ENCODE measurements at places on chromosomes 5 and 9.
A peak's percentile ranks its signal among the peaks of the same experiment; 100 is the strongest.

DNA sequence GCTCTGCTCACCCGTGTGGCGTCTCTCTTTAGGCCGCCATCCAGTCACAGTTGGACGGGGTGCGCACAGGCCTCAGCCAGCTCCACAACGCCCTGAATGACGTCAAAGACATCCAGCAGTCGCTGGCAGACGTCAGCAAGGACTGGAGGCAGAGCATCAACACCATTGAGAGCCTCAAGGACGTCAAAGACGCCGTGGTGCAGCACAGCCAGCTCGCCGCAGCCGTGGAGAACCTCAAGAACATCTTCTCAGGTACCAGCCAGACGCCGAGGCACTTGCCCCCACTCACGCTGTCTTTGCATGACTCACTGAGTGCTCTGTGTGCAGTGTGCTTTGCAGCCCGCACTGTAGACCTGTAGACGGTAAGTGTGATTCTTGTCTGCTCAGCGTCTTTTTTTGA lies 4.5 kb downstream of the EXOC3 start:
- DNase-seq = no peak

- no peak for DNase-seq
Measured at GRCh38 chr5:14598225-14598624, 16.6 kb downstream of the OTULINL start.

- no peak for DNase-seq
Measured at GRCh38 chr5:171647043-171647903, 138.3 kb upstream of the SMIM23 start.

GRCh38 chr5:26833596-26833995 lies 204.8 kb downstream of the CDH9 start:
- no peak for DNase-seq

- peak; percentile 61 for DNase-seq
Measured at GRCh38 chr5:16456103-16456832, 9.3 kb downstream of the ZNF622 start.

GRCh38 chr5:3352711-3353110 lies 242.9 kb upstream of the IRX1 start:
- DNase-seq = no peak

GRCh38 chr9:112021742-112022141 lies 125.1 kb downstream of the UGCG start:
- no peak for DNase-seq

DNA sequence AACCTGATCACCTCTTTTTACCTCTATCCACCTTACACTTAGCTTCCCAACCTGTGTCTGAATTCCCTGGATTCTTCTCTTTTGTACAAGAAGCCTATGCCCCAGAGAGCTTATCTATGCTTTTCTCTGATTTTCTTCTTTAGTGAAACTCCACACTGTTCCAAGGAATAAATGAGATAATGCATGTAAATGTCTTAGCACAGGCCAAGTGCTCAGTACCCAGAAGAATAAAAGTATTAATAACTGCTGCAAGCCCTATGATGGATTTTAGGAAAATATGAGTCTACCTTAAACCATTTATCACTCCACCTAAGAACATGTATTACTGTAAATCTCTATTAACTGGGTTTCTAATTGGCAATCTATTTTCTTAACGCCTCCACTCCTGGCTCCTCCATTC lies 168.5 kb upstream of the TNC start:
- no peak for DNase-seq

DNA sequence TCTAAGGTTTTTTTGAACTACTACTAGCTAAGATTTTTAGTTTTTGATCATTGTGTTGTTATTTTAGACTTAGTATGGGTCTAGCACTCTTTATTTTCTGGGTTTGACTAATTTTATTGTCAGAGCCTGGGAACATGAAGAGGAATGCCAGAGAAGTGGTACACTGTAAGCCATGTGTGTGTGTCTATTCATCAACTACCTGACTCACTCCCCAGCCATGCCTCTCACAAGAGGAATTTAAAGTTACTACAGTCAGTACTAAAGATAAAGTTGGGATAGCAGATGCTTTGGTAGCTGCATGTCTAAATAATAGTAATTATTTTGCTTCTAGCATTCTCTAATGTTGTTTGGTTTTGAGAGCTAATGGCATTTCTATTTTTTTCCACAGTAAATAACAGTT lies 264.8 kb downstream of the CSNK1G3 start:
- no peak for DNase-seq

- DNase-seq = no peak
Measured at GRCh38 chr9:120723565-120723964, 9.3 kb upstream of the MEGF9 start.

- no peak for DNase-seq
Measured at GRCh38 chr5:54645882-54646355, 128.4 kb downstream of the SNX18 start.

- DNase-seq = no peak
Measured at GRCh38 chr9:122930541-122931225, 629 bp downstream of the ZBTB26 start.

GRCh38 chr5:167982-168660 lies 23.2 kb upstream of the LRRC14B start:
- no peak for DNase-seq

DNA sequence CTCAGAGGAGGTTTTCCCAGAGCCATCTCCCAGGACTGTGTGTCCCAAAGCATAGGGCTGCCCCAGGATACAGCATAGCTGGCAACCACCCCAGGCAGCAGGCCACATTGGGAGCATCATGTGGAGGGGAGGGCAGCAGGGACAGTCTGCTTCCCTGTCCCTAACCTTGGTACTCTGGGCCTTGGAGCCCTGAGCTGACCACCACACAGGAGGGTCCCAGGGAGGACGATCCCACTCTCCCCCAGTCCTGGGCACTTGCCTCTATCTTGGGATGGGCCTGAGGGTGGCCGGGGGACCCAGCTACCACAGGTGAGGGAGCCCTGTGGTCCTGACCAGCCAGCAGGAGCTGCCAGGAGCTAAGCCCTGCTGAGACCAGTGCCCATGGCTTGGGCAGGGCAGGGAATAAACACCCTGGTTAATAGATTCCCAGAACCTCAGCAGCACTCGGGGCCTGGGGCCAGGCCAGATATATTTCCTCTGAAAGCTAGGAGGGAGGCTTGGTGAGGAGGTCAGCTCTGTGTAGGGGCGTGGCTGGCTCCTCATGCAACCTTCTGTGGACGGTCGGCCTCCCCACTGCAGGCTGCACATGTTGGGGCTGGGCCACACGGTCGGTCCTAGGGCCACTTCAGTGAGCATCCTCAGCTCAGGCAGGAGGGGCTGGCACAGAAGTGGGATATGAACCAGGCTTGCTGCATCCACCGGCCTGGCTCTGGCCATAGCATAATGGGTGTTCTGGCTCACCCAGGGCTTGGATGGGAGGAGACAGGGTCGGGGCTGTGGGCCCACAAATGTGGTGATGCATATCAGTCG lies 4.2 kb downstream of the NINJ1 start:
- DNase-seq = no peak

DNA sequence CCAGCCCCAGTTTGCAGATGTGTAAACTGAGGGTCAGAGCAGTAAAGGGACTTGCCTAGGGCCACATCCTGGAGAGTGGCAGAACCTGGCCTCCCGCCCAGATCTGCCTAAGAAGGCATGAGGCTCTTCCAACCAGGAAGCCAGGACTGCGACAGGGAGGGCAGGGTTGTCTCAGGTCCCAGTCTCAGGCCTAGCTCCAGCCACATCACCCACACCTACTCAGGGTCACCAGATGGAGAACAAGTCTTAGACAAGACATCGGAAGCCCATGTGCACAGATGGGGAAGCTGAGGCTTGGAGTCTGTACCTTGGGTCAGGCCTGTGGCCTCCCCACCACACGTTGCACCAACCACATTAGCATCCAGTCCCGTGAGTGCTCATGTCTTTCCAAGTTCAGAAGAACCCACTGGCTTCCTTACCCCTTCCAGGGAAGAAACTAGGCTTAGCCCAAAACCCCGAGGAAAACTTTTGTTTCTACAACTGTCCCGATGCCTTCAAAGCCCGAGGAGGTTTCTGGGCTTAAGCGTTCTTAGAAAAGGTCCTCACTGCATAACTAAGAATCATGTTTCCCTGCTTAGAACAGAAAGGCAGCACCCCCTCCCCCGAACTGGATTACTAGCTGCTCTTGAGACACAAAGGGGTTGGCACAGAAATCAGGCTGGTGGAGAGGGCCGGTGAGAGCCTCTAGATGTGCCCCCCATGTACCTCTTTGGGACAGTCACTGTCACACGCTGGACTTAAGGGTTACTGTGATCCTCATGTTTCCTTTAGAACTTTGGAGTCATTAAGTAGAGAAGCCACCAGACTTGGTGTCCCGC lies 2.2 kb downstream of the FAM78A start:
- DNase-seq = peak; percentile 41

DNA sequence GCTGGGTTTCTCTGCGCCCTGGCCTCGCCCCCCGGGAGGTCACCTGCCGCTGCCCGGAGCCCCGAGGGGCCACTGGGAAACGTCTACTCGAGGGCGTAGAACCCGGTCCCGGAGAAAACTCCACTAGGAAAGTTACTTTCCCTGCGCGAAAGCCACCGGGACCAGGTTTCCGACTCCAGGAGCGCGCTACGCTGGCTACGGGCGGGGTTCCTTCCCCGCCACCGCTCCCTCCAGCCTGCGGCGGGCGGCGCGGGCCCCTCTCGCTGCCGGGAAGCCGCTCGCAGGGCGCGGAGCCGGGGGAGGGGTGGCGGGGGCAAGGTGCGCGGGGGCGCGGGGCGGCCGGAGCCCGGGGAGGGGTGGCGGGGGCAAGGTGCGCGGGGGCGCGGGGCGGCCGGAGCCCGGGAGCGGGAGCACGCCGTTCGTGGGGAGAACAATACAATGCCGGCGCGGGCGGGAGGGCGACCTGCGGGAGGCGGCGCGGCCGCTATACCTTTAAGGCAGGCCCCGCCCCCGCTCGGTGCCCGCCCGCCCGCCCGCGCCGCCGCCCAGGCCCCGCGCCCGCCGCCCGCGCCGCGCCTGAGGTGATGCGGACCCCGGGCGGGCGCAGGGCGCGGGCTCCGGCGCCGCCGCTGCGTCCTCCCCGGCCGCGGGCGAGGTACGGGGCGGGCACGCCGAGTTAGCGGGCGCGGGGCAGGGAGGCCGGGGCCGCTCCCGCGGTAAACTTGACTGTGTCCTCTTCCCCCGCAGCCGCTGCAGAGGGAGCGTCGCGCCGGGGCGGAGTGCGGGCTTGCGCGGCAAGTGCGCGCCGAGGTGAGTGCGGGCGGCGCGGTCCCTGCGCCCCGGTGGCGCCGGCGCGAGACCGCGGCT lies 278.1 kb downstream of the AOPEP start:
- DNase-seq = peak; percentile 29

DNA sequence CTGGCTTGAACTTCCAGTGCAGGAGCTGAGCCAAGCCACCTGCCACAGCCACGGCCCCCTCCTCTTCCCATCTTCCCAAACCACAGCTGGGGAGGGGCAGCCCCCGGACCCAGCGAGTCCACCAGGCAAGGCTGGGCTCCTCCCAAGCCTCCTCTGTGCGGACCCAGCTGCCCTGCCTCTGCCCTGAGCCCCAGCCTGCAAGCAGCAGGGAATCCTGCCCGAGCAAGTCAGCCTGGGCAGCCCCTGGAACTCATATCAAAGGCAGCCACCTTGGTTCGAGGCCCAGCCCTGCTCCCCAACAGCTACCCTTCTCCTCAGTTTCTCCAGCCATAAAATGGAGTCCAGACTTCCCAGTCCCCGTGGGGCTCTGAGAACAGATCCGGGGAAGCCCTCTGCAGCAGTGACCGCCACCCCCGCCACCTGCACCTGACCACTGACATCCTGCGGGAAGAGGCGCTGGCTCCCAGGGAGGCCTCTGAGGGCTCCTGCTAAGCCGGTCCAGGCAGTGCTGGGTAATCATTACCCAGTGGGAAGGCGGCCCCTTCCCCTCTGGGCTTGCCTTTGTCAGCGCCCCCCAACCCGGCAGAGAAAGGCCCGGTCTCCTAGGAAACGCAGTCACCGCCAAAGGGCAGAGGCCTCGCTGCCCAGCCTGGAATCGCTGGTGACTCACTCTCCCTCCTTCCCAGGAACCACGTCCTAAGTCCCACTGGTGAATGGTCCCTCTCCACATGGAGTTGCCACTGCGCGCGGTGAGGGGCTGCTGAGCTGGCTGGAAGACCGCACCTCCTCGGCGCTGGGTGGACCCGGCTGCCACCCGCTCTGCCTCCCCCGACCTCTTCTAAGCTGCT lies 1.5 kb downstream of the VAV2 start:
- DNase-seq = no peak

DNA sequence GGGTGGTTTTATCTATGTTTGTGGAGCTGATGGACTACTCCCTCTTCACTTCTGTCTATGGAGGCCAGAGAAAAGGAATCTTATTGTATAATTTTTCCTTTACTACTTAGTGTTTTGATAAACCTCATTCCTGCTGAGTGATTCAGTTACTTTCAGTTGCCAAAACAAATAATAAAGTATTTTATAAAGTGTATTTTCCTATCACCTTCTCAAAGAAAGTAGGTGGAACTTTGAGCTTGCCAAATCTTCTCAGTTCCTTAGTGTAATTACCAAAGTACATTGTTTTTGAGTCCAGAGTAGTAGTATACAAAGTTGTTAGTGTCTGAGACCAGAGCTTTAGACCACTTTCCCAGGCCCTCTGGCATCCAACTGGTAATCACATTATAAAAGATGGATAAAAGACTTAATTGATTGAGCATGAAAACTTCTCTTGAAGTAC lies 13.5 kb downstream of the RABGAP1 start:
- no peak for DNase-seq

GRCh38 chr9:94929369-94929756 lies 202.9 kb downstream of the AOPEP start:
- no peak for DNase-seq

DNA sequence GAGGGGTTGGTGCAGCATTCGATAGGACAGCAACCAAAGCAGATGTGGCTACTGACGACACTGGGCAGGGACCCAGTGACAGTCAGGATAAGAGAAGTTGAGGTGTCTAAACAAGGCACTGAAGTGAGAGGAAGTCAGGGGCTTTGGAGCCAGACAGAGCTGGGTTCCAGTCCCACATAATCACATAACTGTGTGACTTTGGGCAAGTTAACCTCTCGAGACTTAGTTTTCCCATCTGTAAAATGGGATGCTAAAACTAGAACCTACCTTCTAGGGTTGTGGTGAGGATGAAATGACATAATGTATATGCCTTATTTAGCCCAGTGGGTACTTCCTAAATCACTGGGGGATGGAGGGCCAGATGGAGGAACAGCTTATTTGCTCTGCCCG lies 3.1 kb downstream of the ANGPTL2 start:
- DNase-seq = no peak

DNA sequence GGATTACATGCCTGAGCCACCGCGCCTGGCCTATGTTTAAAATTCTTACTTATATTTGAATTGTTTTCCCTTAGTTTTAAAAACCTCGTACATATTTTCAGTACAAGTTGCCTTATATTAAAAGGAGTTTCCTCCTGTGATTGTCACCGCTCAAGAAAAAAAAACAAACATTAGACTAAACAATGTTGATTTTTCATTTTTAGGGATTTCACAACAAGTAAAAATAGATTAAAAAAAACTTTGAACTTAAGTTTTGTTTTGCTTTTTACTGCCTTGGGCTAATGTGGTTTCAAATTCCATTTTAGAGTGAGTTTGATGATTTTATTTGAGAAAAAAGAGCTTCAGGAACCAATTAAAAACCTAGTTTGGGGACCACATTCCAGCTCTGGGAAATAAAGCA lies 1196.6 kb upstream of the CDH18 start:
- DNase-seq = no peak

- DNase-seq = no peak
Measured at GRCh38 chr9:88889386-88889785, 101.9 kb upstream of the S1PR3 start.

GRCh38 chr5:141680178-141680577 lies 1.9 kb downstream of the ARAP3 start:
- DNase-seq = no peak
